Activated CD8-positive, alpha-beta memory T cell treated with anti-CD3 and anti-CD28 coated beads for 48 hours (primary cell): ENCODE measurements at places on chromosomes 7 and 10.

GRCh38 chr7:44084701-44085100 is 2.4 kb upstream of the POLM start:
- DNase-seq, result no peak

GRCh38 chr7:29131678-29132077 is 14.7 kb downstream of the CPVL start:
- no peak for DNase-seq

DNA sequence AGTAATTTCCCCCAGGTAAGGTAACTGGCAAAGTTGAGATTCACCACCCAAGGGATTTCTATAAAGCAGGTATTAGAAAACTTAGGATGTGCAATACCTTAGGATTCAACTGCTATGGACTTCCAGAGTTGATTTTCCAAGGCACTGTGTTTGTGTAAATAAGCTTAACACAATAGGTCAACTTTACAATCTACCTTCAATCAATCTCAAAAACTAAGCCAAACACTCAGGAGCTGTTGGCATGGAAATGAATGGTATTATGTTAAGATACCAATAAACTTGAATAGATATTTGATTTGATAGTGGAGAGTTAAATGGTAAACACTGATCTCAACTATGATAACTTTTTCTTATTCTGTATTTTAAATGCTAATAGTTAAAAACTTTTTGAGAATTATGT is 762 bp upstream of the SEMA3E start:
- no peak for DNase-seq

DNA sequence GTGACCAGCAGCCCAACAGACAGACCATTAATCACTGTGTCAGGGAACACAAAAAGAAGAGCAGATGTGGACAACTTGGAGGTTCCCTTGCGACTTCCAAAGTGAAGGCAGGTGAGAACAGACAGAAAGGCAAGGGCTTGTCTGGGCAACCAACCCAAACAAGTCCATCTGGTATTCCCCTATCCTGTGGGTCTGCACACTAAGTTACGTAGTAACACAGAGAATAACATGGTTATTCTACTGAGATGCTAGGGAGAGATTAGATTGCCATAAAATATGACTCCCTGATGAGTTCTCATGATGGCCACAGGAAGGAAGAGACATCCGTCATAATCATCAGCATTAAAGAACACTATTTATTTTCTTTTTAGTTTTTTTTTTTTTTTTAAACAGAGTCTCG is 252.2 kb downstream of the CALN1 start:
- no peak for DNase-seq

DNA sequence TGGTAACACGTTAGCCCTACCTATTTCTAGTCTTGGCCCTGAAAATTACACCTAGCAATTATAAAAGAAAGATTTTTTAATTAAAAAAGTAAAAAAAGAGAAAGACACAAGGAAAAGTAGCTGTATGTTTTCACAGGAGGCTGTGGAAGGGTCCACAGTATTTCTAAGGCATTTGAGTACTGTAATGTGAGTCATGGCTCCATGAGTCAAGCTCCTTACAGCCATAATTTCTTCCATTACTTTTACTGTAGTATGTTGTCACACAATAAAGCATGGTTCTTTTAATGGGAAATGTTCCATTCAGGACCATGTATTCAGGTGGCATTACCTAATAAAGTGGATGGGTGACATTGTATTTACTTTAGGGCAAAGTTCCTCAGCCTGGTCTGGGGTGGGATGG is 113.4 kb downstream of the GPR37 start:
- no peak for DNase-seq

DNA sequence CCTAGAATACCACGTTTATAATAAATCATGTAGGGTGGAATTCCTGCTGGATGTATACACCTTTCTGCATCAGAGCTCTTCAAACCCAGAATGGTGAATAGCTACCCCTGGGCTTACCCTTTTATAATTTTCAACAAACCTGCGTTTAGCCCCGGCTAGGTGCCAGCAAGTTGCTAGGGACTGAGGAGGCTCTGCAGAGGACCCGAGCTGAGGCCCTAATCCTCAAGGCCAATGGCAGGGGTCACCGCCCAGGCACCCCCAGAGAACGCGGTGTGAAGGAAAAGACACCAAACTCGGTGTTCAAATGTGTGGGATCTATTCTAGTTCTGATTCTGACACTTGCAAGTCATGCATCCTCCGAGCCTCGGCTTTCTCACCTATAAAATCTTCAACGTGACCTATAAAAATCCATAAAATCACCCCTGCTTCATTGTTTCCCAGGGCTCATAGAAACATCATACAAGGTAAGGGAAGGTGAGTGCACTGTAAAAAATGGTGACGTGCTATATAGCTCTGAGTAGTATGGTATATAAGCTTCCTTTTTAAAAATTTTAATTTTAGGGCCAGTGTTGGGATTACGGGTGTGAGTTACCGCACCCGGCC is 2.5 kb upstream of the ANXA11 start:
- no peak for DNase-seq

GRCh38 chr7:100832281-100832633 is 4.9 kb upstream of the EPHB4 start:
- DNase-seq, result no peak

DNA sequence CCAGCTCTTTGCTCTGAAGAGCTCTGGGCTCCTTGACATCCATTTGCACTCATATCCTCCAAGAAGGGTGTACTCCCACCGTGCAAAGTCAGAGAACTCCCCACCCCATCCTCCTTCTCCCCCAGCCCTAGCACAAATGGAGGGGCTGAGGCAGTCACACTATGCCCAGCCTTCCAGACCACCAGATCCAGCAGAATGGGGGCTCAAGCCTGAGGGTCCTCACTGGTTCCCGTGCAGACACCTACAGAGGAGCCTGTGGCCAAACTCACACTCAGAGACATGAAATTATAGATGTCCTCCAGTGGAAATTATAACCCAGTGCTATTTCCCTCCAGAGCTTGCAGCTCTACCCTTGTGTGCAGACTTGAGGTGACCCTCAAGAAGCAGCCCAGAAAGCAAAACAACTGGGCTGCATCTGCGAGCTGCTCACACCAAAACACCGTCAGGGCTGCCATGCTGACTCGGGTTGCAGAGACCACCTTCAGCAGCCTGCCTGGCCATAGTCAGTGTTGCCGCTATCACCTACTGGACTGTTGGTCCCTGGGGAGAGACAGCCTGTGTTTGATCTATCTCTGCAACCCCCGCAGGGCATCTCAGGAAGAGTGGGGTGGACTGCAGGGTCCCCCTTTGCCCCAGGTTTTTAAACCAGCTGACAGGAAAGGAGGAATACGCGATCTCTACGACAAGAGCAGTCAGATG is 7.4 kb downstream of the ZNF488 start:
- no peak for DNase-seq

DNA sequence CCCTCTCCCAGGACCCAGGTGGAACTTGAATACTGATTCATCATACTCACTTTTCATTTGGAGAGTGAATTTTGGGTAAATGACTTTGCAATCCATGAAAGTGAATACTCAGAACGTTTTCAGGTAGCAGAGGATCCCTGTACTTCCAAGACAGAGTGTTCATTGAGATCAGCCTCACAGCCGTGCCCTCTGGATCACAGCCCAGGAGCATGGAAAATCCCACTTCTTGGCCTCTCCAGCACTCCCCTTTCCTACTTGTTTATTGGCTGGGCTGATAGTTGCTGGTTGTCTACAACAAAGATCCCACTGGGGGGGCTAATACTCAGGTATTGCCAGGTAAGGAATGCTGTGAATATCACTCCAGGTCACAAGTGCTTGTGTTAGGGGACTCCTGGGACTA is 5.9 kb downstream of the GCK start:
- DNase-seq, result no peak

DNA sequence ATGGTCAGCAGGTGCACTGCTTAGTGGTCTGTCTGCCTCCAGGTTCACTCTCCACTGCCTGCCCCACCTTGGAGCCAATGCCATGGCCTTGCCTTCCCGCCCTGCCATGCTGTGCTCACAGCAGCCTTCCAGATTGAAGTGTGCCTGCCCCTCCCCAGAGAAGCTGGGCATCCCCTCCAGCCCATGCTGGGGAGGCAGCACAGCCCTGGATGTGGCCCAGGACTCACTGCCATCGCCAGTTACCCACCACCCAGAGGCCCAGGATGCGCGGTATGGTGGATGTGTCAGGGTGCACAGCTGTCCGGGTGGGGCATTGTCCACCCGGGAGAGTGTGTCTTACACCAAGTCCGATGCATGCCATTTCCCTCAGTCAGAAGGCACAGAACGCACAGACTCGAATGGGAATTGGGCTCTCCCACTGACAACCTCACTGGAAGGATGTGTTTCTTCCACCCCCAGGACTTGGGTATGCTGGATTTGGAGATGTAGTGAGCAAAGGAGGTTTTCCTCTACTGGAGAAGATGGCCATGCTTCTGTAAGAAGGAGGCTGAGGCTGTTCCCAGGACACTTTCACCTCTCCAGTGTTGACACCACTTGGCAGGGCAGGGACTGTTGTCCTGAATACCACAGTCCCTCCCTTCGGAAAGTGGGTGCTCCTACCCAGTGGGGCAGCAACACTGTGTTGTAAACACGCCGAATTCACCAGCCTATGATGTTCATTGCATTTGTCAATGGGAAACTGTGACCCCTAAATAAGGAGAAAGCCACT is 122.0 kb downstream of the ADARB2 start:
- no peak for DNase-seq

DNA sequence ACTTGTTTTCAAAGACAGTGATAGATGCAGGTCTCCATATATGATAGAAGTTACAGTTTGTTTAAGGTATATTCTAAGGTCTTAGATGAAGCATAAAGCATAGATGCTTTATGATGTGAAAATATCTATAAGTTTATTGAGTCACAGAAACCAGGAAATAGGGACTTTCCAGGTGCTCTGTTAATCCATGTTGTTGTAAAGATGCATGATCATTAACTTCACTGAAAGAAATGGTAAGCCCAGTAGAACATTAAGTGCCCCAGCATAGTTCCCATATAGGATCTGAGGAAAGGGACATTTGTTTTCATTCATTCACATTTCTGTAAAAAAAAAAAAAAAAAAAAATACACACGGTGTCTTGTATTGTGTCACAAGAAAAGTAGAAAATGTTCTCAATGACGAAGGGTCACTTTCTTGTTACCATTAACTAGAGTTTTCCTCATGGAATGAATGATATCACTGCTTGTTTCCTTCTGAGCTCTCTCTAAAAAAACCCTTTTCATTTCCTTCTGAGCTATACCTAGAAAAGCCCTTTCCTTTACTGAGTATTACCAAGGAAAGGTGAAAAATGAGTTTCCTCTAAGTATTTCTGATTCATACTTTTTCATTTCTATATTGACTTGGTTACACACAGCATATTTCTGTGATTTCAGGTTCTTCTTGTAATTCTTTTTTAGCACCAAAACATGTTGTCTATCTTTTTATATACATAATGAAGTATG is 105.2 kb downstream of the MACC1 start:
- no peak for DNase-seq

GRCh38 chr10:124417895-124418725 is 613 bp downstream of the OAT start:
- DNase-seq, result peak; percentile 23

DNA sequence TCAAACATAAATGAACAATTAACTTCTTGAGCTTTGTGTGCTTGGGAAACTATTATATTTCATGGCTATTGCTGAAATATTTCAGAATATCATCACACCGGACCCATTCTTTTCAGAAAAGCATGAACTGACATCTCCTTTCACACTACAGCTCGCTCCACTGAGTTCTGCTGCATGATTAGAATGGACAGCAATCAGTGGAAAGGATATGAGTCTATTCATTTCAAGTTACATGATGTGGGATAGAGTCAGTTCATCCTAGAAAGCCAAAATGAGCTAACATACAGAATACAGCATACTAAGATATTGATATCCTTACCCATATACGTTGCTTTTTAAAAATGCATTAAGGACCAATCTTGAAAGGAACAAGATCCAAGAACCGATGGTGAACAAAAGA is 1.1 kb upstream of the FAM53B start:
- DNase-seq, result no peak

- DNase-seq, result no peak
Observed at GRCh38 chr10:2935647-2936386, 131.5 kb upstream of the PFKP start.

DNA sequence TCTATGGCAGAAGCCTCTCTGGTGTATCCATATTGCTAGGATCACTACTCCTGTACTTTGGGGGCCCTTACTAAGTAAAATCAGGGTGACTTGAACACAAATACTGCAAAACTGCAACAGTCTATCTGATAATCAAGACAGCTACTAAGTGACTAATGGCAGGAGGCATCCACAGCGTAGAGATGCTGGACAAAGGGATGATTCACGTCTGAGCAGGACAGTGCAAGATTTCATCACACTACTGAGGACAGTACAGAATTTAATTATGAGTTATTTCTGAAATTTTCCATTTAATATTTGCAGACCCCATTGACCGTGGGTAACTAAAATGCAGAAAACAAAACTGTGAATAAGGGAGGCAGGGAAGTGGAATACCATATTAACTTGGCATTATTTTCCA is 10.4 kb downstream of the CUL2 start:
- no peak for DNase-seq

DNA sequence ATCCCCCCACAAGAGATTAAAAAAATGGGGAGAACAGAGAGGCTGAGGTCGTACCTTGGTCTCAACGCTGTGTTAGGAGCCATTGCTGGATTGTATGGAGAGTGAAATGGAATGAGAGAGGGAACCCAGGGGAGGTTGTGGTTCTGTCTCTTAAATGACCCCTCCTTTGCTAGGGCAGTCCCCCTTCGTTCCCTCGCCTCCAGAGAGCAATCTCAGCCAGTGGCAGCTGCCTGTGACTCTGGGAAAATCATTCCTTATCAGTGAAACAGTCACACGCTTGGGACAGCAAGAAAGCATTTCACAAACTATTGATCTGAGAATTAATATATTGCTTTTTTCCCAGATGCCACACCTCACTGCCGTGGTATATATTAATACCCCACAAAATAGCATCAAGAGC is 12.0 kb upstream of the CARD11 start:
- no peak for DNase-seq

DNA sequence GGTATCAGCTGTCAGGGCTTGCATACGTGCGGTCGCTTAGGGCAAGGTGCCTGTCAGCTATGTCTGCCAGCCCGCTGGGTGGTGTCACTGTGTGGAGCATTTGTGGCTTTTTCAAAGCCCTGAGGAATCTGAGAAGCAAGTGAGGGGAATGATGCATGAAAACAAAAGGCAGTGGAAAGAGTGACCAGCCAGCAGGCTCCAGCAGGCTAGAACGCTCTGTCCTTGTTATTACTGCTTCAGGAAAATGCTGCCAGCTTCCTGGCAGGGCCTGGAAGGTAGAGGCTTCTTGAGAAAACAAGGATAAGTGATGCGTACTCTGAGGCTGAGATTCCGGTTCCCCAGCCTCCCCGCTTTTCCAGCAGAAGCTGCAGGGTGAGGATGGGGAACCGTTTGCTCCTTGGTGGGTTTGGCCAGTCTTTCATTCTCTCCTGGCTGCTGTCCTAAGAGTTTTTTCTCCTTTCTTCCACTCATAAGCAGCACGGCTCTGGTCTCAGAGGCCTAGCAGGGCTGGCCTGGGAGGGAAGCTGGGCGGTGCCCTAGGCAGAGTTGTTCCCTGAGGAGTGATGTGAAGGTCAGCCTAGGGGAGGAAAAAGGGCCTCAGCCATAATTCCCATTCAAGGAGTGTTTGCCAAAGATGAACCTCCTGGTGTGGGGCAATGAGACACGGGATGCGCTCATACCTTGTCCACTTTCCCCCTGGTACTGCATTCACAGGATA is 42.8 kb upstream of the MKLN1 start:
- no peak for DNase-seq
